Stimulated activated CD8-positive, alpha-beta memory T cell treated with anti-CD3 and anti-CD28 coated beads, Interleukin-2, amount 100 ng/mL, for 48 hours (primary cell): ENCODE measurements at places on chromosomes 2 and 18.

GRCh38 chr2:239098288-239098970 is 250.5 kb downstream of the TWIST2 start:
- no peak for DNase-seq

GRCh38 chr2:48248251-48248933 is 281.6 kb upstream of the STON1 start:
- DNase-seq, result no peak

GRCh38 chr2:9158786-9159779 is 47.5 kb upstream of the ASAP2 start:
- DNase-seq, result no peak

- no peak for DNase-seq
Measured at GRCh38 chr2:127961729-127962128, 66.1 kb downstream of the SAP130 start.

DNA sequence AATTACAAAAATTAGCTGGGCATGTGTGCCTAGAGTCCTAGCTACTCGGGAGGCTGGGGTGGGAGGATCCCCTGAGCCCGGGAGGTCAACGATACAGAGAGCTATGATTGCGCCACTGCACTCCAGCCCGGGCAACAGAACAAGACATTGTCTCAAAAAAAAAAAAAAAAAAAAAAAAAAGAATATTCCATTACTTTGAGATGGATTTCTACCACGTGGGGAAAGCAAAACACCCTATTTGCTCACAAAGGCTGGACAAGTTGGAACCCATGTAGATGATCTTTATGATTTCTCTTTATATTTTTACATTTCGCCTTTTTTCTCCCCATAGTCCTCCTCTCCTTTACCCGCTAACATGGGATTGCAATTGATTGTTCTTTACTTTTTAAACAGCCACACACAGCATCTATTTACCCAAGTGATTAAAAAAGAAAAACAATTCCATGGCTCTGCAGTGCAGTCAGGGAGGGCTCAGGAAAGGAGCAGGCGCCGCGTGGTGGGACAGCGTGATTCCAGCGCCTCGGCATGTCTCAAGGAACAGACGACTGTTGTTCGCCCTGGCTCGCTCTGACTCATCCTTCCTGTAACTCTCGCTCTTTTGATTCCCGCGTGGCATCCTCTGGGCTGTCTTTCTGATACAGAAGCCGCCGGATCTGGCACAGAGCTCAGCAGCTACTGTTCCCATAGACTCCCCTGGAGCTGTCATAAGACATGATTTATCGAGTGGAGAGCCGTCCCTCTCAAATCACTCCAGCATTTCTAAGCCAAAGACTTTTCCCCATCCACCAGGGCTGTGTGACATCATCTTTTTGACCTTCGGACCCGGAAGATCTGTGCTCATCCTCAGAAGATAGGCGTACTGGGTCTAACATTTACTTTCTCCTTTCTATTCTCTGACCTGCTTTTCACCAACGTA is 230.4 kb upstream of the AGAP1 start:
- DNase-seq, result no peak

- DNase-seq, result no peak
Measured at GRCh38 chr2:200369886-200370285, 63.4 kb downstream of the SPATS2L start.

DNA sequence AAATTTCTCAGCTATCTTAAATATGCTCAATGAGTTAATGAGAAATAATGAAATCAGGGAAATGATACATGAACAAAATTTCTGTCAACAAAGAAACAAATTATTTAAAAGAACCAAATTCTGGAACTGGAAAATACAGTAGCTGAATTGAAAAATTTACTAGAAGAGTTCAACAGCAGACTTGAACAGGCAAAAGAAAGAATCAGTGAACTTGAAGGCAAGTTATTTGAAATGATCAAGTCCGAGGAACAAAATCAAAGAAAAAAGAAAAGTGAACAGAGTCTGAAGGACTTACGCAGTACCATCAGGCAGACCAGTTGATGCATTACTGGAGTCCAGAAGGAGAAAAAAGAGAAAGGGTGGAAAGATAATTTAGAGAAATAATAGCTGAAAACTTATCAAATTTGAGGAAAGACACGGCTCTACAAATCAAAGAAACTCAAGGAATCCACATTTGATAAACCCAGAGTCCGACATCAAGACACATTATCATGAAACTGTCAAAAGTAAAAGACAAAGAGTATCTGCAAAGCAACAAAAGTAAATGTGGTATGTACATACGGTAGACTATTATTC is 83.6 kb downstream of the CCDC138 start:
- DNase-seq, result no peak

- DNase-seq, result no peak
Measured at GRCh38 chr2:46067062-46067461, 230.1 kb upstream of the EPAS1 start.

DNA sequence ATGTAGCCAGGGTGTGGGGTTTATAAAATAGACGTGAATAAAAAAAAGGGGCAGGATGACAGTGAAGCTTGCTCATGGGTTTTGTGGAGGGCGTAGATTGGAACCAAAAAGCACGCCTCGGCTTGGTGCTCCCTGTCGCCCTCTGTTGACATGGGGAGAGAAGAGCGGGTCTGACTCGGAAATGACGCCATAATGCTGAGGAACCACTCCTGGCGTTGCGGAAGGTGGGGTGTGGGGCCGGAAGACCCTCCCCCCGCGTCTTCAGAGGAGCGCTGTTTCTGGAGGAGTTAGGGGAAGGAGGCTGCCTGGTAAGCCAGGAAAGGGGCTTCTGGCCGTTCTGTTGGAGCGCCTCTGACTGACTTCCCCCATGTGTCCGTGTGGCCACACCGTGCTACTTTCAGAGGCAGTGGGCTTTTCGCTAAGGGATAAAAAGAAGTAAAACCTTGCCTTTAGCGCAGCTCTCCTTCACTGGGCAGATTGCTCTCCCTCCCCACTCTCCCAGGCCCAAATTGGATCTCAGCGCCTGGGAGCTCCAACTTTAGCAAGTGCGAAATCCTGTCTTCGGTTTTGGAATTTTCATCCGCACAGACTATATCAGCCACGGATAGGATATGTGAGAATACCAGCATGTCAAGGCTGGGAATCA is 42.8 kb downstream of the PLEKHA3 start:
- peak; percentile 74 for DNase-seq

DNA sequence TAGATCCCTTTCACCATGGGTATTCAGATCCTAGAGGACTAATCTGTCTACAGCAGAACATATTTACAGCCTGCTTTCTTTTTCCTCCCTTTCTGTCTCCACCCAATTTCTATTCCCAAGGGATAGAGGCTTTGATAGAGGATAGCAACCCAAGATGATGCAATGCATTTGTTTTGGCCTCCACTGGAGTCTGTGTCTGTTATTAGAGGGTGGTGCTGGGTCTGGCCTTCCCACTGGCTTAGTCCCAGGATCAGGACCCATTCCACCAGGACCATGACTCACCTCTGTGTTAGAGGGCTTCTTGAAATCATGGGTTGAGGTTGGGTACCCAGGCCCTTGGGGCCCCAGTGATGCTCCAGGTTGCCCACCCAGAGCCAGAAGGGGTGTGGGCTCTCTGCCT is 239.7 kb upstream of the TNP1 start:
- DNase-seq, result no peak

DNA sequence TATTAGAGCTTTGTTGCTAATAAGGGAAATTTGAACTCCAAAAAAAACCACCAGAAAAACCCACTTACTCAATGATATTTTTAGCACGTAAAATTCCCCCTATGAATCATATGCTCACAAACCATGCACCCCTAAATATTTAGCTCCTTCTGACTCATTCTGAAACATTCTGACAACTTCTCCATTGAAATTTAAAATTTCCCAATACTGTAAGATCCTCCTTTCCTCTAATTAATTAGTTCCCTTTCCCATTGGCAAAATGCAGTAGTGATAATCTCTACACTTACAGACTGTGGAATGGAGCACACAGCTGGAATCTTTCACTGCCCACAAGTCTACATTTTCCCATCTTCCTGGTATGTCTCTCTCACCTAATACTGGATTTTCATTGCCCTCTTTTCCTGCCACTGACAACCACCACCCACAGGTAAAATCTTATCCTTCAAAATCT is 215.8 kb upstream of the ACVR2A start:
- DNase-seq, result no peak

DNA sequence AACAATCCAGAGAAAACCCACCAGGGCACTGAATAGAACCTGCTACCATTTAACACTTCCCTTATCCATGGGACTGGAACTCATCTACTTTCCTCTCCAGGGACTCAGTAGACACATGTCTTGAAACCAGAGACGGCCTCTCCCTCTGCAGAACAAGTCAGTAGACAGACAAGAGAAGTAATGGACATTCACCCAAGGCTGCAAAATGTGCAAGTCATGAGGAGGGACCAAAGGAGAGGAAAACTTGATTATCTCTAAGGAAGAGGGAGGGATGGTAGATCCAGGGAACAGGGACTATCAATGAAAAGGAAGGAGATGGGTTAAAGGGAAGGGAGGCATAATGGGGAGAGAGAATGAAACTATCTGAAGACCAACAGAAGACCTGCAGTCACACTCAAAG is 5.3 kb upstream of the TTC39C start:
- DNase-seq, result no peak

GRCh38 chr2:27766287-27766661 is 5.2 kb upstream of the MRPL33 start:
- no peak for DNase-seq

GRCh38 chr2:64049633-64050220 is 30.5 kb upstream of the VPS54 start:
- DNase-seq, result peak; percentile 40

- DNase-seq, result no peak
Measured at GRCh38 chr18:80159713-80160636, 50.9 kb downstream of the ADNP2 start.

DNA sequence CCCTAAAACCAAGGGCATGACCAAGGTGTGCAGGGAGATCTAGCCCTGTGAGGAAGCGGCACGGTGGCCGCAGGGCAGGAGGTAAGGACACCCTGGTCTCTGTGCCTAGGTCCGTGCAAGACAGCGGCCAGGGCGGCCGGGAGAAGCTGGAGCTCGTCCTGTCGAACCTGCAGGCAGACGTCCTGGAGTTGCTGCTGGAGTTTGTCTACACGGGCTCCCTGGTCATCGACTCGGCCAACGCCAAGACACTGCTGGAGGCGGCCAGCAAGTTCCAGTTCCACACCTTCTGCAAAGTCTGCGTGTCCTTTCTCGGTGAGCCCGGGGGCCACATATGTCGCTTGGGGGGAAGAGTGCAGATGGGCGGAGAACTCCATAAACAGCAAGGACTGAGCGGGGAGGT is 235.4 kb downstream of the ATAD2B start:
- no peak for DNase-seq

GRCh38 chr18:25675123-25675850 is 323.3 kb upstream of the ZNF521 start:
- no peak for DNase-seq

DNA sequence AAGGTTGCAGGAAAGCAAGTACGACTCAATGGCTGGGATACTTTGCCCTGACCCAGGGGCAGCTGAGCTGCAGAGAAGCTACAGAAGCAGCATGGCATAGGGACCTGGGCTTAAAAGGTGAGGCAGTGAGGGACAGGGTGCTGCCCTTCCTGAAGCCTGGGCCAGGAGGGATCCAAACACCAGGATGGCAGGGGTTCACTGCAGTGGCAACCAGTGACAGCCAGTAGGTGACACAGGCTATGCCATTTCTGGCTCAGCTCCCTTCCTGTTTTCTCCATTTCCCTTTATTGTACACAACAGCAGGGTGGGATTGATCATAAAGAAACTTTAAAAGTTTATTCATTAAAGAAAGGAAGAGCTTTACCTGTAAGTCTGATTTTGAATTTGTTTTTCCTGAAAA is 48.8 kb downstream of the CABYR start:
- no peak for DNase-seq

DNA sequence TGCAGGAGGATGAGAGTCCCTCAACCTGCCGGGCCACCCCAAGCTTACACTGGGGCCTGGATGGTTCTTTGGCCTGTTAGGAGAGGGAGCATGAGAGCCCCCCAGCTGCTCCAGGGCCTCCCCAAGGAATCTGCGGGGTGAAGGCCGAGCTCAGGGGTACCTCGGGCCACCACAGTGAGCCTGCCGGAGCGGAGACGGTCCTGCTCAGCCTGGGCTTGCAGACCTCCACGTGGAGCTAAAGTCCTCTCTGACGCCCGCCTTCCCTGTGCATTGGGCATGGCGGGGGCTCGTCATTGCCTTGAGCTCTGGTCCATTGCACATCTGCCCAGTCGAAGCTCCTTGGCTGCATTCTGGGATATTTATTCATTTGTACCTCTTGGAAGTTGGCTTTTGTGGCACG is 62.7 kb downstream of the ASB1 start:
- no peak for DNase-seq

GRCh38 chr2:234690569-234691213 is 193.8 kb upstream of the ARL4C start:
- DNase-seq, result no peak

- no peak for DNase-seq
Measured at GRCh38 chr18:4433717-4434116, 21.4 kb downstream of the DLGAP1 start.

DNA sequence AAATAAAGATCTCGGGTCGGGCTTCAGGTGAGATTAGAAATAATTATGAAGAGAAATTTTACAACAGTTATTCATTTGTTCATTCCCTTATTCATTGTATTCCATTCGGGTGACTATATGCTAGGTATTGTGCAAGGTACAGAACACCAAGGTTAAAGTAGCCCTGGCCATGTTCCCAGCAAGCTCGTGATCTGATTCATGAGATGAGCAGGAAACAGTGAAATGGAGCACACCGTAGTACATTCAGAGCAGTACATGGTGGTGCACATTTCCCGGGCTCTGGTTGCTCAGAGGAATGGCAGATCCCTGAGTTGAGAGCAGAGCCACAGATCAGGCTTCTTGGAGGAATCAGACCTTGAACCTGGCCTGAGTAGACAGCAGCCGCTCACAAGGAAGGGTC is 87.7 kb downstream of the PRKRA start:
- no peak for DNase-seq

- DNase-seq, result no peak
Measured at GRCh38 chr2:31274401-31275075, 40.6 kb downstream of the EHD3 start.

GRCh38 chr2:174025271-174026121 is 60.3 kb upstream of the SP3 start:
- no peak for DNase-seq

GRCh38 chr2:38540580-38541286 is 62.0 kb downstream of the HNRNPLL start:
- no peak for DNase-seq

DNA sequence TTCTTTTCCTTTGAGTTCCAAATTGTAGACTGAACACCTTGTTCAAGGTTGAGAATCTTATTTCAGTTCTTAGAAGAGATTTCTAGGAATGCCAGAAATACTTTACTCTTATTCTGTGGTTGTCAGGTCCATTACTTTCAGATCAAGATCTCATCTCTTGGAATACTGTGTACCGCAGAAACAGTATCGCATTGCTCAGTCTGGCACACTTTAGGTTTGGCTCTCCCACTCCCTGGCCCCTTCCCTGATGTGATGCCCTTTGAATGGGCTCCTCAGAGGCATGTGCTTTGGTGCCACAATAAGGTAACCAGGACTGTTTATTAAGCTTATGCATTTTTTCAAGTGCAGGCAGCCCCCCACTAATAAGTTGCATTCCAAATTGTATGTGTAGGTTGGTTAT is 244.7 kb upstream of the FOSL2 start:
- no peak for DNase-seq
